ENCODE measurements at places on chromosomes 5 and 9. TPM values are rescaled to one million over a fixed set of nuclear protein-coding genes. Genes with fewer than 3 reads are reported as not detected.

ADRA1B gene
- 19.1 TPM for total RNA-seq

CANX gene
- 334 TPM for total RNA-seq

DNAJB5 gene
- total RNA-seq: 6.2 TPM

SLC36A3 gene
- total RNA-seq: not detected

IFNE gene
- total RNA-seq: 2.1 TPM

FRMPD1 gene
- total RNA-seq: not detected

ENTPD2 gene
- total RNA-seq: 1.0 TPM

FBP1 gene
- total RNA-seq: 0.13 TPM

NANS gene
- total RNA-seq: 67.2 TPM

SV2C gene
- 0.02 TPM for total RNA-seq

GRAMD2B gene
- 0.69 TPM for total RNA-seq

RASGRF2 gene
- 2.3 TPM for total RNA-seq

LMAN2 gene
- total RNA-seq: 197 TPM

ZBED3 gene
- total RNA-seq: 4.2 TPM

HDHD3 gene
- 19.7 TPM for total RNA-seq

SLIT3 gene
- 17.4 TPM for total RNA-seq

CCDC192 gene
- not detected for total RNA-seq

PITX1 gene
- 14.2 TPM for total RNA-seq

STC2 gene
- 47.5 TPM for total RNA-seq

MYOT gene
- not detected for total RNA-seq

IQGAP2 gene
- 0.95 TPM for total RNA-seq

TMEM203 gene
- total RNA-seq: 49.4 TPM

KIF12 gene
- 2.3 TPM for total RNA-seq

TEX48 gene
- total RNA-seq: not detected

CXCL14 gene
- not detected for total RNA-seq

CDC20B gene
- total RNA-seq: 0.08 TPM

TRAPPC13 gene
- total RNA-seq: 15.2 TPM

SLC4A9 gene
- total RNA-seq: not detected

PCDHA12 gene
- 2.3 TPM for total RNA-seq

CYFIP2 gene
- 21.5 TPM for total RNA-seq

TMEM215 gene
- total RNA-seq: not detected

NDUFB6 gene
- 115 TPM for total RNA-seq

PDCD1LG2 gene
- 0.19 TPM for total RNA-seq

DIAPH1 gene
- 93.7 TPM for total RNA-seq

LSM11 gene
- 3.5 TPM for total RNA-seq

CBY3 gene
- not detected for total RNA-seq

SIGMAR1 gene
- 186 TPM for total RNA-seq

RMI1 gene
- 8.1 TPM for total RNA-seq

FCN1 gene
- total RNA-seq: not detected

FOXI1 gene
- not detected for total RNA-seq

GDA gene
- total RNA-seq: 1.5 TPM

PCDHGB6 gene
- not detected for total RNA-seq

PCDHB10 gene
- total RNA-seq: not detected

COL27A1 gene
- 7.0 TPM for total RNA-seq
